Activated naive CD4-positive, alpha-beta T cell treated with Interleukin-2 at 50 U/mL for 16 hours (primary cell): ENCODE measurements at places on chromosomes 7 and 10.

DNA sequence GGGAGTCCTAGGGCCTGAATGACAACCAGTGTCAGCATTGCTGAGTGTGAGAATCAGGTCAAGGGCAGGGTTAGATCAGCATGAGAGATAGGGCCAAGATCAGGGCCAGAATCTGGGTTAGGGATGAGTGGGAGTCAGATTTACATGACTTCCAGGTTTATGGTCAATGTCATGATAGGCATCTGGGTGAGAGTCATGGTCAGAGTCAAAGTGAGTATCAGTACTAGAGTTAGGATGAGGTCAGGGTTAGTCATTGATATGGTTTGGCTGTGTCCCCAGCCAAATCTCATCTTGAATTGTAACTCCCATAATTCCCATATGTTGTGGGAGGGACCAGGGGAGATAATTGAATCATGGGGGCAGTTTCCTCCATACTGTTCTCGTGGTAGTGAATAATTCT, 12.3 kb downstream of the MRPS24 start:
- DNase-seq = no peak

DNA sequence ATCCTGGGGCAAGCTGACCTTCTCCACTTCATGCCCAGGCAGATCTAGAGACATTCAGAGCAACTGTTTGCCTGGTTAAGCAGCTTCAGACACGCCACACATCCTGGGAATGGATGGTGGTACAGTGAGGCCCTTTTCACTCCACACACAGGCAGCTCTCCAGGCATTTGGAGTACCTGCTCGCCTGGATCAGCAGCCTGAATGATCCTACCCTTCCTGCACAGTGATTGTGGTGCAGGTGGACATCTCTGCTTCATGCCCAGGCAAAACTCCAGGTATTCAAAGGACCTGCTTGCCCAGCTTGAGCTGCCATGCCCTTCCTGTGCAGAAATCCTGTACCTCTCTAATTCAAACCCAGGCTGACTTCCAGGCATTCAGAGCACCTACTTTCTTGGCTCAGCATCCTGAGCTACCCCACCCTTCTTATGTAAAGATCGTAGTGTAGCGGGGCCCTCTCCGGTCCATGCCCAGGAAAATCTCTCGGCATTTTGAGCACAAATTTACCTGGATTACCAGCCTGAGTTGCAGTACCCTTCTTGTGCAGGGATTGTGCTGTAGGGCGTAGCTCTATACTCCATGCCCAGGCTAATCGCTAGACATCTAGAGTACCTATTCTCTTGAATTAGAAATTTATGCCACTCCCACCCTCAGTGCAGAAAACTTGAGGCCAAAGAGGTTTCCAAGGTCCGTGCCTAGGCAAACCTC, 972.8 kb downstream of the ANKRD7 start:
- DNase-seq = no peak

- no peak for DNase-seq
These were observed 110.1 kb downstream of the CDK14 start for GRCh38 chr7:90706072-90706716.

GRCh38 chr7:6451224-6451705, 3.5 kb upstream of the DAGLB start:
- no peak for DNase-seq

GRCh38 chr7:28992798-28993197, 34.7 kb upstream of the TRIL start:
- no peak for DNase-seq

- no peak for DNase-seq
These were observed 121.1 kb downstream of the VWC2 start for GRCh38 chr7:49894543-49894942.

DNA sequence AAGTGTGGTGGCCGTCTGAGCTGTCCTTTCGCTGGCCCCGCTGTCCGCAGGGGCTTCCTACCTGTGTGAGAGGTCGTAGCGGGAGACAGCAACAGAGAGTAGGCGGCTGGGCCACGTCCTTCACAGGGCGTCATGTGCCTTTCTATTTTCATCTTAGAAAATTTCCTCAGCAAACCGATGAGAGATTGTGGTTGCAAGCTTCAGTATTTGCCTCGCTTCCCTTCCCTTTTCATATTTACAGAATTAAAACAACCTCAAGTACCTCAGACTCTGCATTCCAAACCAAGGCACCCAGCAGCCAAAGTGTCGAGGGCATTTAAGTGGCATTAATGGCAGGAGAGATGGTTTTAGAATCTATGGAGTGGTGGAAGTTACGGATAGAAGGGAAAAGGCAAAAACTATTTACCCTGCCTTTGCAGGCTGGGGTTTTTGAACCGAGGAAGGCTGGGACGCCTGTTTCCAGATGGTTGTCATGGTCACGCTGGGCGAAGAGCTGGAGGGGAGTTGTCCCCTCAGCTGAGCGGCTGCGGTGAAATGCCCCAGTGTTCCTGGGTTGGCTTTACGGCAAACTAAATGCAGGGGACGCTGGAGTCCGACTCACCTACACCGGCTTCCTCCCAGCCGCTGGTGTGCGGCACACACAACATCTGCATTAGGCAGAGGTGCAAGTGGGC, 41.9 kb downstream of the WIPI2 start:
- DNase-seq = no peak

GRCh38 chr7:104123786-104124185, 84.0 kb downstream of the ORC5 start:
- no peak for DNase-seq

- no peak for DNase-seq
These were observed 40.3 kb downstream of the NRCAM start for GRCh38 chr7:108415821-108416536.

DNA sequence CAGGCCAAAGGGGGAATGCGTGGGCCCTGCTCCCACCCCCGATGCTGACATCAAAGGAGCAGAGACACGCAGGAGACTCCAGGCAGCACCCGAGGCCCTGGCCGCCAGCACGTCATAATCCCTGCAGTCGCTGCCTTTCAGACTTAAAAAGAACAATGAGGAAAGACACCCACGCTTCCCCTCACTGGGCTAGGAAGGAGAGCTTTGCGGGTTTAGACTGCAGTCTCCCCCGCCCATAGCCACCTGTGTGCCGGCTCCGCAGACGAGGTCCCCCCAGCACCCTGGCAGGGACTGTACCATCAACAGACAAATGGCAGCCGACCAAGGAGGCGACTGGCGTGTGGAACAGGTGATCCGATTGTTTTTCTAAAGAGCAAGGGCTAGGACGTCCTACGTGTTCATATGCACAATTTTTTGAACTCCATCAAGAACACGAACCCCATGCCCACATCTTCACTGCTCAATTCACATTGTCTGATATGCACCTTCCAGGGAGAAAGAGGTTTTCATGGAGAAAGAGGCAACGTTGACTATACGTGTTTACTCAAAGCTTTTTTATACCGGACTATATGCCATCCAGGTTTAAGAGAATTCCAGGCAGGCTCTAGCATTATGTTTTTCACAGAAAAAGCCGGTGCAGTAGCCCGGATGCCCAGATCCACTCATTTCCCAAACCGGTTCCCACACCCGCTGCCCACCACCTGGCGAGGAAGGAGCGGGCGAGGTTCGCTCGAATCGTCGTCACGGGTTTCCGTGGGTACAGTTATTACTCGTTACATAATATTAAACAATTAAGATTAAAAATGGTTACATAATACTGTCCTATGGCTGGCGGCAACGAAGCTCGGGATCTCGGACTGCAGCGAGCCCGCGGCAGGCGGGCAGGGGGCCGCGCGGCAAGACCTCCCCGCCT, 1.1 kb downstream of the GRB10 start:
- DNase-seq = no peak

GRCh38 chr7:99010281-99010680, 131.9 kb downstream of the TRRAP start:
- no peak for DNase-seq

GRCh38 chr10:17162828-17163227, 33.2 kb upstream of the CUBN start:
- no peak for DNase-seq

DNA sequence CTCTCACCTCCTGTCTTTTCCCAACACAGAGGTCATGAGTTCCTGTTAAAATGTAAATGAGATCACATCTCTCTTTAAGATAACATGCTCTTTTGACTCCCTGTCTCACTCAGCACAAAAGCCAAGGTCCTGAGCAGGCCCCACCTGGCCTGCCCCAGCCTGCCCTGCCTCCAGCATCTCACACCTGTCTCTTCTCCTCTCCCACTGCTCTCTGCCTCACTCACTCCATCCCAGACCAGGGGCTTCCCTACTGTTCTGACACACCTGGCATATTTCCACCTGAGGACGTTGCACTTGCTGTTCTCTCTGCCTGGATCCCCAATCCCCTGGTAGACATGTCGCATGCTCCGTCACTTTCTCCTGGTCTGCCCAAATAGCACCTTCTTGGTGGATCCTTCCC, 285.0 kb upstream of the ZMIZ1 start:
- no peak for DNase-seq
